ENCODE measurements at places on chromosomes 4 and X. TPM values are rescaled to one million over a fixed set of nuclear protein-coding genes. Genes with fewer than 3 reads are reported as not detected.

IGSF1 gene
- total RNA-seq = 4.3 TPM

F8A2 gene
- not detected for total RNA-seq

RHOXF1 gene
- total RNA-seq = not detected

RIBC1 gene
- 0.38 TPM for total RNA-seq

VEGFD gene
- total RNA-seq = 23.7 TPM

- no peak for DNase-seq
Observed at GRCh38 chr4:6989331-6989923, 53.7 kb upstream of the TADA2B start.

DNA sequence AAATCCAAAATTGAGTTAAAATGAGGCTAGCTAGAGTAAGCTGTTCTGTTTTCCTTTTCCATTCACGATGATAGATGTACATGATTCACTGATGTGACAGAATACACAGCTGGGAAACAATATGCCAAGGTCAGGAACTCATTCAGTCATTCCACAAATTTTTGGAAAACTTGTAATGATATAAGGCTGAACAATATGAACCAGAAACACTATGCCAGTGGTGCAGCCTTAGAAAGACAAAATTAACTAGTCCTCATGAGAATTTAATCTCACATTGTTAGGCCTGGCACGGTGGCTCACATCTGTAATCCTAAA, 50.0 kb upstream of the NDST3 start:
- DNase-seq = no peak

DNA sequence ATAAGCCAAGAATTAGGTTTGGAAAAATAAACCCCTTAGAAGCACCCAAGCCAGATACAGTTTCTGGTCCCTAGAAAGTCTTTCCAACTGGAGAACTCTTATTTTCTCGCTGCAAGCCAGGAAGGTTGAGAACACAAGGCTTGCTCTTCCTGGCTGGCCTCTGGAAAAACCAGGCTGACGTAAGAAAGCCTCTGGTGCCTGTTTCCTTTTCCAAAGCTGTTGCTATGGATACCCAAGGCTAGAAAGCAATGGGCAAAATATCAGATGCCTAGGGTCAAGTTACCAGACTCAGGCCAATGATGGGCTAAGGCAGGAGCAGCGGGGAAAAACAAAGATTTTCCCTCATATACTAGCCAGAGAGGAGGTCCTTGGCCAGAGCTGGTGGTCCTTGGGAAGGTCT, 281.6 kb downstream of the KLHL13 start:
- DNase-seq = no peak

GRCh38 chr4:71231129-71232055, 107.4 kb upstream of the SLC4A4 start:
- peak; percentile 94 for DNase-seq

- DNase-seq = no peak
Observed at GRCh38 chr4:184269879-184270430, 52.3 kb upstream of the ENPP6 start.

DNA sequence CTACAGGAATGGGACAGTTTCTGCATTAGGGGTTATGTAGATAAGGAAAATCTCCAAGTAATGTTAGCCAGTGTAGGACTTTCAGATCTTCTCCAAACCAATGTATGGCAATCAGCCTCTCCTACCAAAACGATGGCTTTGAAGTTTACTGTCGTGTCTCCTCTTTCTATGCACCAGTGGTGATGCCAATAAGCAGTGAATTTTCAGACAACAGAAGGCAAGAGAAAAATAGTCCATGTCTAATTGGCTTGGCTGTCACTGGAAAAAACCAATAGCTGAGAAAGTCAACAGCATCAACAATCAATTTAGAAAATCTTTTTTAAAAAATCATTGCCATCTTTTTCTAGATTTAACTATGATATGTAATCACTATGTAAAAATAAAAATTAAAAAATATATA, 35.0 kb downstream of the LIMCH1 start:
- DNase-seq = no peak

- DNase-seq = peak; percentile 62
Observed at GRCh38 chr4:143514497-143514896, 995 bp downstream of the SMARCA5 start.

DNA sequence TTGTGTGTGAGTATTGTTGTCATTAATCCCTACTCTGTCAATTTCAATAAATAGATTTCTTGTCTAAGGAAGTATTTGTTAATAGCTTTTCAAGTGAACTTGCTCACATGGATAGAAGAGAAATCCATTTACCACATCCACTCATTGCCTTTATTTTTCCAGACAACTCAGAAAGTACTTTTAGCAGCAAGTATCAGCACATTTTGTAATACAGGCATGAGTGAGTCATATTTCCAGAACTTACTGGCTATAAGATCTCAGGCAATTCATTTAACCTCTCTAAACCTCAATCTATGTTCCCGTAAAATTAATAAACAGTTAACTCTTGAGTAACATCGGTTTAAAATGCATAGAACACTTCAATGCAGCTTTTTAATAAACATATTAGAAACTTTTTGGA, 317.9 kb upstream of the PCDH7 start:
- no peak for DNase-seq

- DNase-seq = no peak
Observed at GRCh38 chrX:101210630-101211029, 9.0 kb upstream of the DRP2 start.

GRCh38 chr4:72391281-72391680, 177.7 kb downstream of the ADAMTS3 start:
- DNase-seq = no peak

DNA sequence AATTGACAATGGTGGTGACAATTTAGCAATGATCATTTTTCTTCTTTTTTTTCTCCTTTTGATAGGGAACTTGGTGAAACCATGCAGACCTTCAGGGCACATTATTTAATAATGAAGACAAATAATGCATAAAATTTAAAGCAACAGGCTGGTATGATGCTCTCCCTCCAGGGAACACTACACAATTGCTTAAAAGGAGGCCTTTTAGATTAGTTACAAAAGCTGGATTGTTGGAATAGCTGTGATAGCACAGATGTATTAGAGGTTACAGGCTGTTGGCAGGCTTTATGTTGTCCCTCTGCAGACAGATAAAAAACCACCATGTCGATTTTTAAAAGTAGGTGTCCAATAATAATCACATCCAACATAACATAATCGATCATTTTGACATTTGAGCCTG, 307.0 kb downstream of the ADGRL3 start:
- no peak for DNase-seq

DNA sequence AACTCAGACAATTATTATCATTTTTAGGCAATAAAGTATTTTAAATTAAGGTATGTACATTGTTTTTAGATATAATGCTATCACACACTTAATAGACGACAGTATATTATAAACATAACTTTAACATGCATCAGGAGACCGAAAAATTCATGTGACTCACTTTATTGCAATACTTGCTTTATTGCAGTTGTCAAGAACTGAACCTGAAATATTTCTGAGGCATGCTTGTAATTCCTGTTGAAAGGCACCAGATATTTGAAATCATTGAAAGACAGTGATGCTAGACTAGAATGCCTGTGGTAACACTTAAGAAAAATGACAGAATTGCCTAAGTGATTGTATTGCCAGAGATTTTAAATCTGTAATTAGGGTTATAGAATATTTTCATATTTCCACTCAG, 175.6 kb upstream of the MAGEB2 start:
- no peak for DNase-seq

- DNase-seq = no peak
Observed at GRCh38 chr4:145414841-145415240, 66.8 kb upstream of the SMAD1 start.

- no peak for DNase-seq
Observed at GRCh38 chr4:105936901-105937300, 41.6 kb downstream of the NPNT start.

GRCh38 chr4:119142833-119143232, 7.2 kb downstream of the MYOZ2 start:
- DNase-seq = no peak

DNA sequence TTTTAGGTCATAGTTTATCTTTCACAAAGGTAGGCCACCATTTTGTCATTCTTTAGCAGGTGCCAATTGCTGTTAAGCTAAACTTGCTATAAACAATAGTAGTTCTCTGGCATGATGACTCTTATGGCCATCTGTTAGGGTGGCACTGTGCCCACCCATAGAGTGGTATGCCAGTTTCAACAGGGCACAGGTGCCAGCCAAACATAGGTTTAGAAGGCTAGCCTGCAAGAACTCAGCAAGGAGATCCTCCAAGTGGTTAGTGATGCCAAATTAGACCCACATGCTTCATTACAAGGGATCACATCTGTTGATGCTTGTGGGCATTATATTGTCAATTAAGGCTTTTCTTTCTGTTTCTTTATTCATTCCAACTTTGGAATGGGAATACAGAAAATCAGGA, 204.5 kb downstream of the FMR1NB start:
- DNase-seq = no peak
